Stimulated activated CD8-positive, alpha-beta memory T cell treated with anti-CD3 and anti-CD28 coated beads, Interleukin-2, amount 100 ng/mL, for 1 hour (primary cell): ENCODE measurements at places on chromosomes 1 and 21.

- no peak for DNase-seq
Measured at GRCh38 chr1:179921981-179922872, 32.4 kb upstream of the CEP350 start.

DNA sequence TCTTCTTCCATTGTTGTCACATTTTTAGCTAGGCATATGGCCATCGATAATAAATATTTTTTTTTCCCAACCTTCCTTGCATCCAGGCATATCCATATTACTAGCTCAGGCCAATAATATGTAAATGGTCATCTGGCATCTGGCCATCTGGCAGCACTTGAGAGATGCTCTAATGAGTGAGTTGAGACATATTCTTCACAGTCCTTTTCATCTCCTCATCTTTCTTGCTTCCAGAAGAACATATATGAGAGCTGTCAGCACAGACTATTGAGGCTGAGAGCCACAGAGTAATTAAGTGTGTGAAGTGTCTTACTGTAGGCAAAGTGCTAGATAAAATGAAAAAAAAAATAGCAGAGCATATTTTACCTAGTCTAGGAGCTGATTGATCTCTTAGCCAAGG lies 628.4 kb upstream of the TMPRSS15 start:
- no peak for DNase-seq

DNA sequence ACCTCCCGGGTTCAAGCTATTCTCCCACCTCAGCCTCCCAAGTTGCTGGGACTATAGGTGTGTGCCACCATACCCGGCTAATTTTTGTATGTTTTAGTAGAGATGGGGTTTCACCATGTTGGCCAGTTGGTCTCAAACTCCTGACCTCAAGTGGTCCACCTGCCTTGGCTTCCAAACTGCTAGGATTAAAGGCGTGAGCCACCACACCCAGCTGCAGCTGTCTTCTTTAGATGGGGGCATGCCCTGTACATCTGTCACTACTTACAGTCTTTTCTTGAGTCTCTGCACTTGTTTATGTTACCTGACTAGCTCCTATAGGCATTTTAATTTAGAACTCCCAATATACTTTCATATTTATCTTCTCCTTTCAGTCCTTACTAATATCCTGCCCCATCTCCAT lies 64.2 kb downstream of the SELENOF start:
- DNase-seq = no peak

DNA sequence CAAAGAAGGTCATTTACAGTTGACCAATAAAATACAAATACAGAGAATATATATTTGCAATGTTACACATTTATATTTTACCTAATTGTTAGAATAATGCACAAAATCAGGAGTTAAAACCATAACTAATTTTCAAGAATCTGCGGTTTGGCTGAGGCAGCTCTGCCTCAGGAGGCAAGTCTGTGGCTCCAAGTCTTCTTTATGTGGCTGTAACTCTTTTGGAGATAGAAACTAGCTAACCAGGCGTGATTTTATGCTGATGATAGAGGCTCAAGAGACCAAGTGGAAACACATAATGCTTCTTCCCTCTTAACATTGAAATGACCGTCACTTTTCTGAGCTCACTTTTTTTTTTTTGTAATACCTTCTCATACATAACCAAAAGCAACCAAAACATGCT lies 744.7 kb upstream of the CXADR start:
- no peak for DNase-seq

DNA sequence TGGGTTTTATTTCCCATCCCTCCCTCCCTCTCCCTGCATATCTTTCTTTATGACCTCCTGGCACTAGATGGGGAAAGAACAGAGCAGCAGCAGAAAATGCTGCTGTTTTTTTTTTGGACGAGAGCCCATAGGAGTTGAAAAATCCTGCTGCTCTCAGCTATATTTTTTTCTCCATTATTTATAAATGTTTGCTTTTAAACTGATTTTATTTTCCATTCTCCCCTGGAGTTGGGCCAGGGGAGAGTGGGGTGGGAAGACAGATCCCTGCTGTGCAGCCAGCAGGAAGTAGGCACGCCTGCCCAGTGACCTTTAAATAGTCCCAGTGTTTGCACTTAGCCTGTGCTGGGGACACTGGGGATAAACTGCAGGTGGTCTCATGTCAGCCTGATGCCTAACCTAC lies 17.4 kb downstream of the SFT2D2 start:
- no peak for DNase-seq

DNA sequence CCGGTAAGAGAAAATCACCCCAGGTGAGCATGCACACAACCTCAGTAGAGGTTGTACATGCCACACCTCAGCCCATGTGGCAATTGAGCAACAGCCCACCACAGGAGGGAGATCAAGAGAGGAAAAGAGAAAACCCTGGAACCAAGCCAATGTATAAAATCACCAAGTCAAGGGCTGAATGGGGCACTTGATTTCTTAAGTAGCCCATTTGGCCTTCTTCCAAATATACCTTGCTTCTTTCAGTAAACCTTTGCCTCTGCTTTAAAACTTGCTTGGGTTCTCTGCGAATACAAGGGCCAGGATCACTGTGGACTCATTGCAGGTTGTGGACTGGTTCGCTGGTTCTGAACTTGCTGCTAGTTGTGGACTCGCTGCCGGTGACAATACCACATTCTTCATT lies 1814.0 kb downstream of the PLA2G4A start:
- DNase-seq = no peak

DNA sequence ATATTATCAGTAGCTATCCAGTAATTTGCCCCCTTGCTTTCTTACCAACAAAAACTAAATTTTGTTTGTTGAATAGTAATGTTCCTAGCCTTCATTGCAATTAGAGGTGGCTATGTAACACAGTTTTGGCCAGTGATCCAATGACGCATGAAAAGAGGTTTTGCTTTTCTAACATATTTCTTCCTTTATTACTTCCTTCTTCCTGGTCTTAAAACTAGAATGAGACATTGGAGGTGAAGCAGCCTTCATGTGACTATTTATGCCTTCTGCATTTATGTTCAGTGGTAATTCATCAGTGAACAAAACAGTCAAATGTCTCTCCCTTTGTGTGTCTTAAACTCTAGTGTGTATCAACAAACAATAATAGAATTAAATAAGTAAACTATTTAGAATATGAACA lies 35.5 kb downstream of the LRIF1 start:
- no peak for DNase-seq

DNA sequence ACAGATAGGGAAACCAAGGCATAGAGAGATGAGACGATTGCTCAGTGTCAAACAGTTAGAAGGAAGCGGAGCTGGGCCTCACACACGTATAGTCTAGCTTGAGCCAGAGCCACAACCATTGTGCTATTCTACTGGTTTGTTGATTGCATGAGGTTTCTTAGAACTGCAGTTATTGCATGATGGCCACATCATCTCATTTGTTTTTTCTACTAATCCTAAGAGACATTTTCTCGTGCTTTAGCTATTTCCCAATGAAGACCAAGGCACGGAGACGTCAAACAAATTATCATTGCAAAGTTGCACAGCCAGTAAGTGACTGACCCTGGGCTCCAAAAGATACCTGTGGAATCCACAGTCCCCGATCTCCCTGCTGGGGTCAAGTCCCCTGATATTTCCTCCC lies 25.1 kb upstream of the ZNF362 start:
- DNase-seq = no peak

GRCh38 chr1:176643536-176643935 lies 180.6 kb downstream of the PAPPA2 start:
- no peak for DNase-seq

DNA sequence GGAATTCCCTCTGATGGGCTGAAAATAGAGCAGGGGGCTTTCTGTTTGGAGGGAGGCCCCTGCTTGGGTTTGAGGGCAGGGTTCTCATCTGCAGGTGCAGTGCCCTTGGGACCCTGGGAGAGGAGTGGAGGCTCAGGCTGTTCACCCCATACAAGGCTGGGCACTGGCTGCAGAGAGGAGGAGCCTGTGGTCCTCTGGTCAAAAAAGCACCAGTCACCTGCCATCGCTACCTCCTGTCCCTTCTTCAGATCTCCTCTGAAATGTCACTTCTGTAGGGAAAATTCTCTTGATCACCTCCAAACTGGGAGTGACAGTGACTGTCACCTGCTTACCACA lies 108.9 kb downstream of the TRABD2B start:
- no peak for DNase-seq

GRCh38 chr1:89780721-89781120 lies 40.1 kb upstream of the LRRC8D start:
- no peak for DNase-seq

GRCh38 chr1:10979483-10979920 lies 33.0 kb upstream of the TARDBP start:
- no peak for DNase-seq

GRCh38 chr1:107702946-107703571 lies 261.9 kb downstream of the VAV3 start:
- no peak for DNase-seq

- no peak for DNase-seq
Measured at GRCh38 chr21:33755354-33755753, 113.1 kb downstream of the ITSN1 start.

DNA sequence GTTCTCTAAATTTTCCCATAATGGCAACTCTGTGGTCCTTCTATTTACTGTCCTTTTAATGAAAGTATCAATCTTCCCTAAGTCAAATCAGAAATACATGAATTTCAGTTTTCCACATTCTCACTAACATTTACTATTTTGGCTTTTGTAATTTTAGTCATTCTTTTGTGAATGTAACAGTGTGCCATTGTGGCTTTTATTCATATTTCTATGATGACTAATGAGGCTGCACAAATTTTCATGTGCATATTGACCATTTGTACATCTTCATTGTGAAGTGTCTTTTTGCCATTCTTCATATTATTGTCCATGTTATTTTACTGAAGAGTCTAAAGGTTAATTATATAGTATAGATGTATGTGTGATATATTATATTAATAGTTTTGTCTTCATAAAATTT lies 431.0 kb upstream of the BRINP3 start:
- DNase-seq = no peak
